ENCODE measurements at places on chromosomes 3 and 15.
A peak's percentile ranks its signal among the peaks of the same experiment; 100 is the strongest.

DNA sequence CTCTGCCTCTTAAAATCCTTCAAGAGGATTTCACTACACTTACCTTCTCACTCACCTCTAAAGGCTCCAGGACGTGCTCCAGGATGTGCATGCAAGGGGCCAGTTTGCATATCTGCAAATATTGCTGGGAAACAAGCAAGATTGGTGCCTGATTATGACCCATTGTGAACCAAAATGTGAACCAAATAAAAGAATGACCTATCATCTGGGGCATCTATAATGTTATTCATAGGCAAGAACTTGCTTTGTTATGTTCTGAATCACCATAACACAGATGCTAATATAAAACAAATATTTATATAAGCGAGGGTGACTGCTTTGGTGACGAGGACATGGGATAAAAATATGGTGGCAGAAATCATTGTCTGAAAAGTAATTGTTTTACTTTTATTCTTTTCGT lies 5.5 kb downstream of the IL12A start:
- DNase-seq: no peak

DNA sequence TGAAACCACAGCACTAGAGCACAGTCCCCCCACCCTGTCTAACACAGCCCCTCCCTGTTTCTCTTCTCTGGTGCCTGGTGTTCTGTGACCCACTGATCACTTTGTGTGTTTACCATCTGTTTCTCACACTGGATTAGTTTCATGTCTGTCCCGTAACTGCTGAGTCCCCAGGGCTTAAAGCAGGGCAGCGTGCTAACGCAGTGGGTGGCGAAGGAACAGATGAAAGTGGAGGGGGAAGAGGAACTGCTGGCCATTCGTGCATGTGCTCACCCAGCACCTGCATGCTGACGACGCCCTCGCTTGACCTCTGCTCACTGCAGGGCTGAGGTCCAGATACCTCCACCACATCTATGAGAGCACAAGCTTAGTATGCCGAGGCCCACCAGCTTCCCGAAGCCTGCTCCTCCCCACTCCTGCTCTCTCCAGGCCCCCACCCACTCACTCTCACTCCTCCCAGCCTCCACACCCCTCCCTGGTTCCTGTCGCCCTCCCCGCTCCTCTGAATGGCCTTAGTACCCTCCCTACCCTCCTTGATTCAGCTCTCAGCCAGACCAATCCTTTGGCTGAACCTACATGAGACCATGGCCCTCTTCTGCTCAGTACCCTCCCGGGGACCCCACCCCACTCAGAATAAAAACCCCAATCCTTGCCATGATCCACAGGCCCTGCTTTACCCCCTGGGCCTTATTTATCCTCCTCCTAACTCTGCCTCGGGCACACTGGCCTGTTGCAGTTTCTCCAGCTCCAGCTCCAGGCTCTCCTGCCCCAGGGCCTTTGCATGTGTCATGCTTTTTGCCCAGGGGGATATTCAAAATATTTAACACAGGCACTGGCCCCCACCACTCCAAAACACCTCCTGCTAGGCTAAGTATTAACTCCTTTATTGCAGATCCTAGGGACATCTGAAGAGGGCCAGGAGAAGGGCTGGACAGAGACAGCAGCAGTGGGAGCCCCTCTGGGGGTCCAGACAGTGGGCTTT lies 15.1 kb upstream of the IQSEC1 start:
- no peak for DNase-seq

GRCh38 chr3:190566043-190566933 lies 52.4 kb downstream of the IL1RAP start:
- DNase-seq: peak; percentile 21

GRCh38 chr3:158739078-158739477 lies 6.8 kb upstream of the RARRES1 start:
- no peak for DNase-seq

- DNase-seq: no peak
Observed at GRCh38 chr3:10845839-10846656, 30.0 kb downstream of the SLC6A11 start.

- DNase-seq: no peak
Observed at GRCh38 chr15:81929557-81929956, 116.3 kb downstream of the MEX3B start.

DNA sequence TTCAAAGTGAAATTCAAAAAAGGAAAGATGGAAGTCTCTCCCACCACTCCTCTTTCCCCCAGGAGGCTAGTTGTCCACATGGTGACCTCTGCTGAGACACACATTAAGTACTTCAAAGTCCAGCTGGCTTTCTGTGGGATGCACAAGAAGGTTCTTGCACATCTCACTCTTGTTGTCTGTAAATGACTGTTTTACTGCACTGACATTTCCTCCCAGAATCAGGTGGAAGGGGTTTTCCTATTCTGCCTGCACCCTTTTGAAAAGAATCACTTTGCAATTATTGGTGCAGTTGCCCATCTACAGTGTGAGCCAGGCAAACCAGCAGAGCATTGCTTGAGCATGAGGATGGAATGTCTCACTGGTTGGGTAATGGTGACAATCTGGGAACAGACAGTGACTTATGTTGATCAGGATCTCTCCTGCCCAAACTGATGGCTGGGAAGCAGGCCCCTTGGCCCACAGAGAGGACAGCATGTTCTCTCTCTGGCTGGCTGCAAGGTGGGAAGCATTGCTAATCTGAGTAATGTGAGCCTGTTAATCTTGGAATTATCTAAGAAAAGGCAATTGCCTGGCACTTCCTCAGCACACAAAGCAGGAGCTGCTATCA lies 347.7 kb upstream of the SATB1 start:
- DNase-seq: no peak
